ENCODE measurements at places on chromosomes 1 and 21.
A peak's percentile ranks its signal among the peaks of the same experiment; 100 is the strongest.

DNA sequence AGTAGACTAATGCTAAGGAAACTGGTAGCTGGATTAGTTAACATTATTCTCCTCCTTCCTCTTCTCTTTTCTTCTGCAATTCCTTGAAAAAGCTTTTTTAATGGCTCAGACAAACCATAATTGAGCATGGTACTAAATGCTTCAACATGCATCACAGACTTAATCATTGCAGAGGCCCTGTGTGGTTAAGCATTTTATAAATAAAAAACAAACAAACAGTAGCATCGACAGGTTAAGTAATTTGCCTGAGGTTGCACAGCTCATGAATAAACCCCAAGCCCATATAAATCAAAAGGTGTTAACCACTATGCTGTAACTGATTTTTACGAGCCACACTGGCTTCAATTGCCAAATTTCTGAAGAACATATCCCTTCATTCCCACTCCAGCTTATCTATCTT is 462.1 kb downstream of the LMO4 start:
- no peak for DNase-seq

DNA sequence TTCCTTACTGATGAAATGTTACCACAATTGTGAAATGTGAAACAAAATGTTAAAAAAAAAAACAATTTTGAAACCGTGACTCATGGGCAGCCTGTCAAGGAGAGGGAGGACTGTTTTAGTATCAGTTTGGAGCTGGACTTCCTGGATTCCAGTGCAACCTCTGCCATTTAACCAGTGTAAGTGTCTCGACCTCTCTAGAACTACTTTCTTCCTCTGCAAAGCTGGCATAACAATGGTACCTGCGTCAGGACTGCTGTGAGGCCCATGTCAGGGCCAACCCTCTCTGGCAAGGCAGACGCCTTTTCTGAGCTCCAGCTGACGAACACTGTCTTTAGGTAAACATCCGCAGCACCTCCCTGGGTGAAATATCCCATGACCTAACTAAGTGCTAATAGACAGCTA is 20.9 kb downstream of the URB1 start:
- DNase-seq, result peak; percentile 8

- no peak for DNase-seq
Observed at GRCh38 chr1:229095325-229095724, 175.6 kb upstream of the RAB4A start.

GRCh38 chr1:165900576-165901380 is 73.4 kb downstream of the UCK2 start:
- DNase-seq, result peak; percentile 58

Data from kidney (tissue), 22 donors.